ENCODE measurements at places on chromosomes 5 and 9. TPM values are rescaled to one million over a fixed set of nuclear protein-coding genes. Genes with fewer than 3 reads are reported as not detected.

DNA sequence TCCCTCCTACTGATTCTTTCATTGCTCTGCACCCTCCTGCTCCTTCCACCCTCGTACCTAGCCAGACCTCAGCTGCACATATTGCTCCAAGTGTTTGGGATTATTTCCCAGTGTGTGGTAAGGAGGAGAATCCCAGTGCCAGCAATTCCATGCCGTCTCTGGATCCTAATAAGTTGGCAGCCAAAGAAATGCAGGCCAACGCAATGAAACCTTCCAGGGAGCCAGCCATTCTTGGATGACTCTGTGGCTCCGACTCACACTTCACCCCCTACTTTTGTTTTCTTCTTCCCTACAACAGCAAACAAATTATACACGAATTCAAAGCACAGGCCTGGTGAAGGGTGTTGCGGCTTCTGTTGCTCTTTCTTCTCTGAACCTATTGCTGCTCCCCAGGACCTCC, 82.5 kb upstream of the SLC1A3 start:
- no peak for DNase-seq

DNA sequence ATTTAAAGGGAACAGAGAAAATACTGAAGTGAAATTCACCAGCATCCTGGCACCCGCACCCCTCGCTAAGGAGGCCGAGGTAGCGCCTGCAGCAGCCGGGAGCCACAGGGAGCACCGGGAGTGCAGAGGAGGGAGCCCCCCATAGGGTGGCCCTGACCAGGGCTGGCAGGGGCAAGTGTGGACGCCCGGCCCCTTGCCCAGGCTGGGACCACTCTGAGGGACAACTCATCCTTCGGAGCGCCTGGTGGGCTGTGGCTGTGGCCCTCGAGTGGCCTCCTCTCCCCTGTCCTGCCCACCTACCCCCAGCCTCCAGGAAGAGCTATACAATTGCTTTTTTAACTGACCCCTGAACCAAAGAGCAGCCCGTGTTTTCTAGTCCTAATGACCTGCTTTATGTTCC, 47.0 kb downstream of the PLEKHG4B start:
- DNase-seq: no peak

- DNase-seq: peak; percentile 53
Observed at GRCh38 chr9:95506428-95506677, 10.4 kb downstream of the PTCH1 start.

DNA sequence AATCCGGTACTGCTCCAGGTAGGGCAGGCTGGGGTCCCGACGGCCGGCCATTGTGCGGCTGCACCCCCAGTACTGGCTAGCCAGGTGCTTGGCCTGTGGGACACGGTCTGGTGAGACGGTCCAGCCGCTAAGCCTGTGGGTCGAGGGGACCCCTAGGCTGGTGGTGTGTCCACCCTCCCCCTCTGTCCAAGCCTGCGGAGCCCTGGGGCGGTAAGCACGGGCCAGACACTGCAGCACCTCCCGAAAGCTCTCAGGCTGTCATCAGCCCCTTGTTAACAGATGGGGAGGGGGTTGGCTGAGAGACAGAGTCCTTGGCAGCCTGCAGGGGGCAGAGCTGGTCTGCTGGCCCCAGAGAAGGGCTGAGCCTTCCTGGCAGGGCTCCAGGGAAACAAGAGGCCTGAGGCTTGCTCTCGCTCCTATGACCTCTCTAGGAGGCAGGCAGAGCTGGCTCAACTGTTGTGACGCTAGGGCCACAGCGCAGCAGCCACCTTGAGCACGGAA, 11.8 kb upstream of the MRNIP start:
- no peak for DNase-seq

DNA sequence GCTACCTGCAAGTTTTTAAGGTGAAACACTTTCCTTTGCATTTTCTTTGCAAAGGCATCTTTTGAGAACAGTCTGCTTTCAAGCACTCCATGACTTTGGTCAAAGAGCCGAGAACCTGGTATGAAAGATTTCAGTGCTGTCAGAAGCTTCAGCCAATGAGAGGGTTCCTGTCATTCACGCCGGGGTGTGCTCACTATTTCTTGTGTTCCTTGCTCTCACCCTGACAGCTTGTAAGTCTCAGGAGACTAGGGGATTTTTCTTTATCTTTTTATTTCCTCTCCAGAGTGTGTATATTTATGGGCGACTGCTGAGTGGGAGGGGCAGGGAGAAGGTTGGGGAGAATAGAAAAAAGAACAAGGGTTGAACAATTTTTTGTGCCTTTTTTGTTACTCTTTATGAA, 334.0 kb downstream of the PSAT1 start:
- no peak for DNase-seq

GRCh38 chr5:173537228-173537627, 79.2 kb downstream of the BOD1 start:
- DNase-seq: no peak

GRCh38 chr5:181036816-181037364, 3.2 kb upstream of the BTNL9 start:
- DNase-seq: no peak

- no peak for DNase-seq
Observed at GRCh38 chr9:107737987-107738743, 248.6 kb upstream of the KLF4 start.

DNA sequence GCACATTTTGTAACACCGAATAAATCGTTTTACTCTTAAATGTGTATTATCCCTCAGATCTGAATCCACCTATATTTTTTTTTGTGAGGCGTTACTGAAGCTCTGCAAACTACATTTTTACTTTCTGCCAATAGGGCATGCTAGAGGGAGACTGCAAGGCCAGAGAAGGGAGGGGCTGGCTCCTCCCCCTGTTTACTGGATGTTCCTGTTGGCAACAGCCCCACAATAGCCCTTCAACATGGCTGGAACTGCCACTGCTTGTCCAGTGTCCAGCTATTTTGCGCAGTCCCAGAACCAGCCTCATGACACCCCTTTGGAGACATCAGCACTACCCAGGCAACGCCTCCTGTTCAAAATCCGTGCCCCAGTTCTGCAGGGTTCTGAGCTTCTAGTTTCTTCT, 85.4 kb upstream of the MIER3 start:
- peak; percentile 14 for DNase-seq

DNA sequence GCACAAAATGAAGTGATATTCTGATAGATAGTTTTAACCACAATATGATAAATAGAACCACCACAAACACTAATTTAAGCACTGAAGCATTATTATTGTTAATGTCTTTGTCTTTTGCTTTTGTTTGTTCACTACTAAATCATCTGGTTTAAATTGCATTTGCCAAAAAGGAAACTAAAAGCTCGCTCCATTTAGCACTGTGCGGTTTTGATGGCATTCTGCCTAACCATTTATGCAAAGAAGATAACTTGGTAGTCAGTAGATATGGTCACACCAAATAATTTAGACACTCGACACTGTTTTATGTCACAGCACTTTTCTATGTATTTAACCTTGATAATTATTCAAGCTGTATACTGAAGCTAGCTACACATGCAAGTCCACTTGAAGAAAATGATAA, 849.8 kb upstream of the CDH6 start:
- no peak for DNase-seq

- DNase-seq: no peak
Observed at GRCh38 chr5:125336401-125336800, 590.0 kb upstream of the ZNF608 start.

GRCh38 chr9:1219284-1219683, 169.1 kb downstream of the DMRT2 start:
- DNase-seq: no peak

DNA sequence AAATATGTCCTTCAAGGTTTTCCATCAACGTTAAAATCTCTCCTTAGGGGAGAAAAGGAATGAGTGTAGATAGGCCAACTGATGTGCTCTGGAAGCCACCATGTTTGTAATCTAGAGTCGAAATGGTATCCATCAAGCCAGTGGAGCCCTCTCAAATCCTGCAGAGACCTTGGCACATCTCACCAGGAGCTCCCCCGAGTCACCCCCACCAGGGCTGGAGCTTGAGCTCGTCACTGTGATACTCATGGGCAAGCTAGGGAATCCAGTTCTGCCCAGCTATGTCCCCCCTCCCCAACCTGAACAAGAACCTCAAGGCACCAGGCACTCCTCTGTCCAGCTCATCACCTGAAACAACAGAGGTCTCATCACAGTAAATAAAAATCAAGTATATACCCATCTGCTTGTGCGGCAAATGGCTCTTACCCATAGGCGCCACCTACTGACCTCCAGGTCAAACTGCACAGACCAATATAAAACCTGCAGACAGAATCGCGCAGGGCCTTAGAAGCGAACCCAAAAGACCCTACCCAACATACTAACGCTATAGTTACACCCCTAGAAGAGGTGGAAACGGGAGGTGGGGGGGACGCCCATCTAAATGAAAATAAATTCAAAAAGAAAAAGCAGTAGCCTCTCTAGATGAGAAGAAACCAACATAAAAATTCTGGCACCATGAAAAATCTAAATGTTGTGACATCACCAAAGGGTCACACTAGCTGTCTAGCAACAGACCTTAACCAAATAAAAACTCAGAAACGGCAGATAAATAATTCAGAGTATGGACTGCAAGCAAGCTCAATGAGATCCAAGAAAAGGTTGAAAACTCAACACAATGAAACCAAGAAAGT, 75.0 kb downstream of the TTC39B start:
- DNase-seq: no peak

- DNase-seq: no peak
Observed at GRCh38 chr5:10596886-10597451, 33.1 kb downstream of the ANKRD33B start.

Gene GARIN3
- not detected for total RNA-seq

Gene PLCXD3
- 0.03 TPM for total RNA-seq

Gene C5orf58
- not detected for total RNA-seq

Gene DRD1
- not detected for total RNA-seq

Gene FGD3
- total RNA-seq: 0.96 TPM

Gene IRX1
- not detected for total RNA-seq

Gene SLC46A2
- not detected for total RNA-seq

Gene PCDHA9
- not detected for total RNA-seq
